ENCODE measurements at places on chromosomes 6 and 20.

DNA sequence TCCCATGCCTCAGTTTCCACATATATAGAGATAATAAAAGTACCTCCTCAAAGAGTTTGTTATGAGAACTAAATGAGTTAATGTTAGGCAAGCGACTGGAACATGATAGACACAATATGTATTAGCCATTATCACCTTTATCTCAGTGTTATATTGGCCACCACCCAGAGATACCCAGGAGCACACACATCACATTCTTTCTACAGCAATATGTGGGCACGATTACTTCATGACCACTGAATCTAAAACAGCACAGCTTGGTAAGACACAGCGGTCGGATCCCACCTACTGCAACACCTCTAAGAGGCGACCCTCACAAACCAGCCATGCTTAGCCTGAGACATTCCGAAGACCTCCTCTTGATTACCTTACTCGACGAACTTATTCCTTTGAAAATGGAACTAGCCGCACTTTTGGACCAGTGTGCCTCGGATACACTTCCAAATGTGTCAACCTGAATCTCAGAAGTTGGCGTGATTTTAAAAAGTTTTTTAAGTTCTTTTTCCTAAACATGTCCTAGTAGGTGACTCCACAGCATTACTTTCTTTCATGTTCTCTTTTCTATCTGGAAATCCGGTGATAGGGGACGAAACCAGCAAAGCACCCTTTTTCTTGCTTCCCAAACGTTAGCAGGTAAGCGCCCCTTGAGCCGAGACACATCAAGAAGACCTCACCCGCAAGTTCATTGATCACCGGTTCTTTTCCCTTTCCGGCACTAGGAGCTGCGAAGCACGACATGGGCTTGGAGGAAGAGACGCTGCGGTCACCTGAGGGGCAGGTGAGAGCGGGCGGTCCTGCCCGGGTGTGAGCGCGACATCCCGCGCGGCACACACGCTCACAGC, 923 bp downstream of the GMDS start:
- DNase-seq: no peak
- peak overlapping the region; percentile 81 for H3K27ac ChIP-seq
- no peaks in the 10 kb centered on the region for H3K27me3 ChIP-seq
- peak overlapping the region; percentile 90 for H3K4me3 ChIP-seq
- peaks cover 12% of the 10 kb centered on the region for H3K36me3 ChIP-seq
- H3K4me1 ChIP-seq: peaks cover 59% of the 10 kb centered on the region

DNA sequence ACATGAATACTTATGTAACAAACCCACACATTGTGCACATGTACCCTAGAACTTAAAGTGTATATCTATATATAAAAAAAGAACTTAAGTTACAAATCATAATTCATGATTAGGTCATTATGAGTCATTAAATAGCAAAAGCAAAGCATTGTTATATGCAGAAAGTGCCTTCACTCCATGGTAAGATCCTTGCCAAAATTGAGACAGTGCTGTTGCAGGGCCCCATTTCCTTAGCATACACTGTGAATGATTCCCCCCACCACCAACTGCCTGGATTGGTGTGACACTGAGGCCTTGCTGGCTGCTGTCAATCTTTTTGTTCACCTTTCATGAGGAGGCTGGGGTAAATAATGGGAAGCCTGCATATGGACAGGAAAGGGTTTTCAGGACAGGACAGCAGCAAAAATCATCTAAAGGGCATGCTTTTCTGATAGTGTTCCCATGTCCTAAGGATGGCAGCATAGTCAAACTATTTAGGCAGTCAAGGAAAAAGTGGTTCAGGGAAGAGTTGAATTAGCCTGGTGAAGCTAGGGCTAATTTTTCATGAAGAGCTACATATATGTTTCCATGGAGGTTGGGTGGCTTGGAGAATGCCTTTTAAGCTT, 188.2 kb upstream of the ASCC3 start:
- H3K27ac ChIP-seq: no peak overlapping the region
- no peak overlapping the region for H3K4me3 ChIP-seq
- no peak for DNase-seq
- H3K4me1 ChIP-seq: no peaks in the 10 kb centered on the region
- no peaks in the 10 kb centered on the region for H3K36me3 ChIP-seq
- no peaks in the 10 kb centered on the region for H3K27me3 ChIP-seq

DNA sequence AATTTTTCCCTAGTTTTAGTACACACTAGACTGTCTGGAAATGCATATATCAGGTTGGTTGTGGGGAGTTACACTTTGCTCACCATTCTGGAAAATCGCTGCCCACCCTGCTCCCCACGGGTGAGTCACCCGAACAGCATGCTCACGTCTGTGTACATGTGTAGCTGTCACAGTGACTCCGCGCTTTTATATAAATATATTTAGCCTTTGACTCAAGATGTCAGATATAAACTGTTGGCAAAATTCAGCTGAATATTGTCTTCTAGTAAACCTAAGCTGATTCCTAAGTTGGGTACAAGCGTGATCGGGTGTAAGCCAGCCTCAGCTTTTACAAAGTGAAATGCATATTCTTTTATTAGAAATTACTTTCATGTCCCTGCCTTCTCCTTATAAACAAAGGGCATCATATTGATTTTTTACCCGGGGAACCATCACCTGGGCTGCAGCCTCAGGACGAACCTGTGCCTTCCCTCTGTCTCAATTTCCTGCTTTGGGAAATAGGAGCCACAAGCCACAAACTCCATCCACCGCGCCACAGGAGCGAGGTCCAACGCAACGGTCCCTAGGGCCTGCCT, 4.3 kb downstream of the SDCBP2 start:
- DNase-seq: peak; percentile 44
- H3K4me3 ChIP-seq: no peak overlapping the region
- peaks cover 3% of the 10 kb centered on the region for H3K36me3 ChIP-seq
- H3K27me3 ChIP-seq: no peaks in the 10 kb centered on the region

- H3K36me3 ChIP-seq: no peaks in the 10 kb centered on the region
- no peak overlapping the region for H3K4me3 ChIP-seq
- H3K27ac ChIP-seq: no peak overlapping the region
- DNase-seq: no peak
- H3K27me3 ChIP-seq: no peaks in the 10 kb centered on the region
Measured at GRCh38 chr6:82494367-82494766, 130.8 kb downstream of the TPBG start.

GRCh38 chr6:21846541-21847451, 253.2 kb downstream of the SOX4 start:
- DNase-seq: peak; percentile 25
- no peaks in the 10 kb centered on the region for H3K36me3 ChIP-seq
- H3K4me3 ChIP-seq: no peak overlapping the region

- no peak for DNase-seq
- no peaks in the 10 kb centered on the region for H3K4me1 ChIP-seq
- H3K4me3 ChIP-seq: no peak overlapping the region
- no peaks in the 10 kb centered on the region for H3K36me3 ChIP-seq
- no peaks in the 10 kb centered on the region for H3K27me3 ChIP-seq
- no peak overlapping the region for H3K27ac ChIP-seq
Measured at GRCh38 chr20:13089950-13090469, 81.2 kb downstream of the SPTLC3 start.

DNA sequence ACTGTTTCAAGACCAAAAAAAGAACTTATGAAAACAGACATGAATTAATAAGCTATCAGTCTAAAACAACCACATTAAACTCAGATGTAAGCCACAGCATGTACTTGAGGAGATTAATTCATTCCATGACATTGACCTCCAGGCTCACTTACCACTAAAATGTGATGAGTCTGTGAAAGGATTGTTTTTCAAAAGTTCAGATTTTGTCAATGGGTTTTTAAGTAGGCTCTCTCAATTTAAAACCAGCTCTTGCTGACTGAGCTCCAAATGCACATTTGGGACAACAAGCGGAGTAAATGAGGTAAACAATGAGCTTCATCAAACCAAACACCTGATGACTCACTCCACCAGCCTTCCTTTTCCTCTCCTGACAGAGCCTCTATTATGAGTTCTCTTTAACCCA, 197.0 kb downstream of the SIM1 start:
- no peaks in the 10 kb centered on the region for H3K27me3 ChIP-seq
- no peak overlapping the region for H3K27ac ChIP-seq
- no peak overlapping the region for H3K4me3 ChIP-seq
- H3K4me1 ChIP-seq: no peaks in the 10 kb centered on the region

DNA sequence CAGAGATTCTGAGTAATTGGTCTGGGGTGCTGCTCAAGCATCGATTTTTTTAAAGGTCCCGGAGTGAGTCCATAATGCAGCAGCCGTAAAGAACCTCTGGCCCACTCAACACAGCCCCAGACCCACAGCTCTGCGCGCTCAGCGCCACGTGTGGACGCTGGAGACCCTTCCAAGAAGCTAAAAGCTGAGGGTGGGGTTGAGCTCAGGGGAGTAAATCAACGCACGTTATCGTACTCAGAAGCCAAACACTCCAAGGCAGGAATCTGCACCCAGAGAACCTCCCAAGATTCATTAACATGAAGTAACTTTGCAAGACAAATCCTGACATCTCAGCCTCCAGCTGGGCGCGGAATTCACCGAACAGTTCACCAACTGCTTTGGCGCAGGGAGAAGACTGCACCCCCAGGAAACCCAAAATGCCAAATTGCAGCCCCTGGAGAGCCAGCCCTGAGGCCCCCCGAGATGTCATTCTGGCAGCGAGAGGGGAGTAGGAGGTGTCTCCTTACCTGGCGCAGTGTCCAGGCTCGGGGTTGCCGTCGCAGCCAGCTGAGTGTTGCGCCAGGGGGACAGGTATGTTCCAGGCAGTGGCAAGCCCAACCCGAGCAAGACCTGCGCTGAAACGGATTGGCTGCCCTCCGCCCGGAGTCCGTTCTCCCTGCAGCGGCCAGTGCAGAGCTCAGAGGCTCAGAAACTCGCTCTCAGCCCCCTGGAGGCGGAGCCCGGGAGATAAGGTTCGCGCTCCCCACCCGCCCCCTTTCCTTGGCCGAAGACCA, at the start of gene COL21A1:
TSS of gene COL21A1 (minus strand) at position 700 of the 773 bp plus-strand sequence. CDS start 64,962 bp downstream, outside the sequence.
- DNase-seq: no peak
- H3K27me3 ChIP-seq: peaks cover 6% of the 10 kb centered on the region
- H3K4me3 ChIP-seq: no peak within 1 kb of the TSS
- H3K4me1 ChIP-seq: no peaks in the 10 kb centered on the region
- no peak within 1 kb of the TSS for H3K27ac ChIP-seq
- H3K36me3 ChIP-seq: no peaks in the 10 kb centered on the region

- no peak for DNase-seq
- no peaks in the 10 kb centered on the region for H3K36me3 ChIP-seq
- H3K27ac ChIP-seq: no peak overlapping the region
- H3K27me3 ChIP-seq: no peaks in the 10 kb centered on the region
- H3K4me3 ChIP-seq: no peak overlapping the region
Measured at GRCh38 chr6:1708820-1709219, 99.1 kb downstream of the FOXC1 start.

DNA sequence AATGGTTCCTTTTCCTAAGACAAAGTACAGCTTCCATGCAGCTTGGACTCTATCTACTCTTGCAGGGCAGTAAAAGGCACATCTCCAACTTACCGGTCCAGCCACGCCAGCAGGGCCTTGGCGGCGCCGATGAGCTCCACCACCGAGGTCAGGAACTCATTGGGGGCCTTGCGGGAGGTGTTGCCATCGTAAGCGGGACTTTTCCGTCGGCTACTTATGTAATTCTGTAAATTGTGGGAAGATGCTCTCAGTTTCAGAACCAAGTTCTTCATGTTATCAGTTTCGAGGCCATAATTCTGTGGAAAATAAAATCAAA, 68.5 kb downstream of the CNKSR3 start:
- H3K27ac ChIP-seq: no peak overlapping the region
- H3K4me3 ChIP-seq: no peak overlapping the region

GRCh38 chr6:156902782-156903181, 125.6 kb downstream of the ARID1B start:
- DNase-seq: no peak
- peaks cover 17% of the 10 kb centered on the region for H3K36me3 ChIP-seq
- no peak overlapping the region for H3K4me3 ChIP-seq
- H3K27ac ChIP-seq: no peak overlapping the region

- H3K27me3 ChIP-seq: peaks cover 14% of the 10 kb centered on the region
- peak overlapping the region; percentile 91 for H3K4me3 ChIP-seq
- DNase-seq: peak; percentile 33
- peak overlapping the region; percentile 91 for H3K27ac ChIP-seq
Measured at GRCh38 chr6:36679043-36679833, 724 bp downstream of the CDKN1A start.

DNA sequence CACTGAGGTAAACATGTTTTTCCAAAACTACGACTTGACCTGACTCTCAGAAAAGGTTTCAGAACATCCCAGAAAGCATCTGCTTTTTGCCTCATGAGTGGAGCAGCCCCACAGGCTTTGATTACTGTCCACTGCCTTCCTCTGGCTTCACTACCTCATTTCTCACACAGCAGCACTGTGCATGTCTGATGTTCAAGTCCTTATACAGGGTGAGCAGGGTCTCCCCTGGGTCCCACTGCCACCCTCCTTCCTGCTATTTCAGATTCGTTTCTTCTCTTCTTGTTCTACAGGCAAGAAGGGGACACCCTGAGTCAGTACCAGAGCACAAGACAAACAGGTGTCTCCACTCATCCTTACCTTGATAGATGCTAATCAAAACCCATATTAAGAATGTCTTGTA, 64.7 kb upstream of the NFATC2 start:
- no peak overlapping the region for H3K4me3 ChIP-seq
- H3K36me3 ChIP-seq: no peaks in the 10 kb centered on the region
- DNase-seq: no peak
- H3K27ac ChIP-seq: no peak overlapping the region

- peaks cover 11% of the 10 kb centered on the region for H3K4me1 ChIP-seq
- peak; percentile 89 for DNase-seq
- no peak overlapping the region for H3K27ac ChIP-seq
- no peaks in the 10 kb centered on the region for H3K36me3 ChIP-seq
- peaks cover 10% of the 10 kb centered on the region for H3K27me3 ChIP-seq
- peak overlapping the region; percentile 24 for H3K4me3 ChIP-seq
Measured at GRCh38 chr20:63553251-63553932, 567 bp upstream of the FNDC11 start.

GRCh38 chr6:26272171-26272637, 92.8 kb upstream of the BTN3A2 start:
- H3K27me3 ChIP-seq: peaks cover 3% of the 10 kb centered on the region
- peaks cover 31% of the 10 kb centered on the region for H3K4me1 ChIP-seq
- no peak overlapping the region for H3K27ac ChIP-seq
- no peak overlapping the region for H3K4me3 ChIP-seq
- peak; percentile 60 for DNase-seq

GRCh38 chr6:35662999-35663398, 25.7 kb downstream of the FKBP5 start:
- H3K4me1 ChIP-seq: peaks cover 23% of the 10 kb centered on the region
- H3K27me3 ChIP-seq: no peaks in the 10 kb centered on the region
- H3K36me3 ChIP-seq: no peaks in the 10 kb centered on the region
- no peak overlapping the region for H3K27ac ChIP-seq

DNA sequence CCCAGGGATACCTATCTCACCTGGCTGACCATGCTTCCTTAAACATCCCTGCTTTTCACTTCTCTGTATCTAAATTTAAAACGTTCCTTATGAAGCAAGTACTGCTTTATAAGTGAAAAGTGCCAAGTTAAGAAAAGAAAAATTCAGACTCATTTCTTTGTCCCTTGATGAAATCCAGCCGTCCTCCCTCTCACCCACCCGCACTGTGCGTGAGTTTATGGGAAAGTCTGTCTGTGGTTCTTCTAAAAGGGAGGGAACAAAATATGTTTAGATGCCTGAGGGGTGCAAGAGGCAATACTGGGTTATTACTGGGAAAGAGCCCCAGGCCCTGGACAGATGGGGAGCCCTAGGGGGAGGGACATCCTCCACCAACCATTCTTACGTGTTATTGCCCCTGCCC, 31.2 kb downstream of the SPDEF start:
- no peaks in the 10 kb centered on the region for H3K36me3 ChIP-seq
- no peak overlapping the region for H3K27ac ChIP-seq
- H3K27me3 ChIP-seq: no peaks in the 10 kb centered on the region
- DNase-seq: no peak
- no peak overlapping the region for H3K4me3 ChIP-seq
- peaks cover 6% of the 10 kb centered on the region for H3K4me1 ChIP-seq
